Stimulated activated CD4-positive, alpha-beta T cell treated with anti-CD3 and anti-CD28 coated beads, Interleukin-12 subunit alpha, Interleukin-12 subunit beta, amount 100 ng/mL, for 24 hours (primary cell): ENCODE measurements at places on chromosomes 16 and 17.

- no peak for DNase-seq
Observed at GRCh38 chr17:43680461-43680860, 18.7 kb upstream of the MEOX1 start.

DNA sequence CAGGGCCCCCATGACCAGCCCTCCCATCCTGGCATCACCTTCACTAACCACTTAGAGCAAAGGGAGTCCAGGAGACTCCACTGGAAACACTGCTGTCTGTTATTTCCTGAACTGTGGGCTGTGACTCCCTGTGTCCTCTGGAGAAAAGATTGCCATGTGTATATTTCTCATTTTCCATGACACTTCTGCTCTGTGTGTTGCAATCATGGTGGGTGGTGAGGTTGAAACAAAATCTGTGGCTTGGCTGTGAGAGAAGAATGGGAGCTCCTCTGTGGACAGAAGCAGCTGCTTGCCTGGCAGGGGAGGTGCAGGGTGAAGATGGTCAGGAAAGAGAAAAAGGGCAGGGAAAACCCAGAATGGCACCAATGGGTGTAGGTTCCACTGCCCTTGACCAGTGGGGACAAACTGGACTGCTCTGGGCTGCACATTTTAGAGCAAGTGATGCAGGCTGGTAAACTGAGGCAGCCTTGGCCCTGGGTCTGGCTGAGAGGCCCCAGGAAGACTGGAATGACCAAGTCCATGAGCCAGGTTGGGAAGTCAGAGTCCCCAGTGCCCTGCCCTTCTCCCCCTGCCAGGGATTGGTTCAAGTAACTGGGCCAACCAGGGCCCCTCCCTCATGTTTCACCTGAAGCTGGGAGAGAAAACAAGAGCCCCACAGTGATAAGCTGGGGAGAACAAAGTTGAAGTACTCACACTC lies 314.3 kb downstream of the C16orf95 start:
- DNase-seq: no peak

GRCh38 chr17:72318131-72318530 lies 197.3 kb downstream of the SOX9 start:
- no peak for DNase-seq

DNA sequence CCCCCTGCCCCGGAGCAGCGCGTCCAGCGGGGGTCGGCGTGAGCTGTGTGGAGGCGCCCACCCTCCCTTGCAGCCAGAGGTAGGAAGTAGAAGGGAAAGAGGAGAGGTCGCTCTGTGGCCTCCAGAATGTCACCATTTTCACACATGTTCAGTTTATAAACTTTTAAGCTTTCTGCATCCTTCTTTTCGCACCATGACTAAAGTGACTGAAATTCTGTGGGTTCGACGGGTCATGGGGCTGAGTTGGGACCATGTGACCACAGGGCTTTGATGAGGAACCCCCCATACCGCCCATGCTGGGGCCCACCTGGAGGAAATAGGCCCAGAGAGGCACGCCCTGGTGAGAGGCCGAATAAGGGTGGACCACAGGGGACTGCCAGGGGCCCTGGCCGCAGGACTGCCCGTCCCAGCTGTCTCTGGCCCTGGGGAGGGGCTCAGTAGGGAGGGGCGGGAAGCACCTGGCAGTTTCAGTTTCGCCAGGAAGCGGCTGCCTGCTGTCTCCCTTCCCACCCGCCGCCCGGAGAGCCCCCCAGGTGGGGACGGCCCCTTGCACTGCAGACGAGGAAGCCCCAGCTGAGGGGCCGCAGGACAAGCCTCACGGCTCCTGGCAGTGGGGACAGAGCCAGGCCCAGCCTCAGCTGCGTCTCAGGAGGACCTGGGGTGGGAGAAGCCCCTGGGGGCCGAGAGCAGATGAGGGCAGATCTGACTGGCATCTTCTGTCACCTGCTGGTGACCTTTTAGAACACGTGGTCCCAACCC lies 9.0 kb downstream of the CBFA2T3 start:
- DNase-seq: no peak

- DNase-seq: no peak
Observed at GRCh38 chr17:29929006-29929532, 959 bp downstream of the SSH2 start.

DNA sequence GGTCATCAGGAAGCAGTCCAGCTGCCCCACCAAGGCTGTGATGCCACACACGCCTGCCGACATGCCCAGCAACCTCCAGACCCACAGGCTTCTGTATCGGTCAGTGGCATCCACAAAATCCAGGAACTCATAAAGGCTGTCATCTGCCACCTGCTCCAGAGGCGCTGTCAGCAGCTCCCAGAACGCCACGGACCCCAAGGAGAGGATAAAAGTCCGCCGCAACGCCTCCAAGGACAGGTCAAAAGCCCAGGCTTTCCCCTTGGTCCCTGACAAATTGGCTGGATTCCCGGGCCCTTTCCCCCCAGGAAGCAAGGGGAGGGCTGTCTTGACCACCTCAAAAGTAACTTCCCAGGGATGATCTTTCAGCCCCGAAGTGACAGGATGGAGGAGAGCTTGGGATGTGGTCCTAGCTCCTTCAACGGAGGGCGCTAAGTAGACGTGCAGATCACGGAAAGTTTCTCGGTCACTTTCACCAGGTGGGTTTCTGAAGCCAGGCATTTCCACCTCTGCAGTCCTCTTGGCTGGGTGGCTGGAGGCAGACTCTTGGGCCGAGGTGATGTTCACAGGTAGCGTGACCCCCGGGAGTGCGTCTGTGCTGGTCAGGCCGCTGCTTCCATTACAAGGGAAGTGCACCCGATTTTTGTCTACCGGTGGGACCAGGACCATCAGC lies 854 bp downstream of the MFSD6L start:
- no peak for DNase-seq

- DNase-seq: no peak
Observed at GRCh38 chr17:75765981-75766380, 989 bp upstream of the GALK1 start.

GRCh38 chr17:37430051-37430627 lies 23.5 kb downstream of the TADA2A start:
- DNase-seq: no peak

DNA sequence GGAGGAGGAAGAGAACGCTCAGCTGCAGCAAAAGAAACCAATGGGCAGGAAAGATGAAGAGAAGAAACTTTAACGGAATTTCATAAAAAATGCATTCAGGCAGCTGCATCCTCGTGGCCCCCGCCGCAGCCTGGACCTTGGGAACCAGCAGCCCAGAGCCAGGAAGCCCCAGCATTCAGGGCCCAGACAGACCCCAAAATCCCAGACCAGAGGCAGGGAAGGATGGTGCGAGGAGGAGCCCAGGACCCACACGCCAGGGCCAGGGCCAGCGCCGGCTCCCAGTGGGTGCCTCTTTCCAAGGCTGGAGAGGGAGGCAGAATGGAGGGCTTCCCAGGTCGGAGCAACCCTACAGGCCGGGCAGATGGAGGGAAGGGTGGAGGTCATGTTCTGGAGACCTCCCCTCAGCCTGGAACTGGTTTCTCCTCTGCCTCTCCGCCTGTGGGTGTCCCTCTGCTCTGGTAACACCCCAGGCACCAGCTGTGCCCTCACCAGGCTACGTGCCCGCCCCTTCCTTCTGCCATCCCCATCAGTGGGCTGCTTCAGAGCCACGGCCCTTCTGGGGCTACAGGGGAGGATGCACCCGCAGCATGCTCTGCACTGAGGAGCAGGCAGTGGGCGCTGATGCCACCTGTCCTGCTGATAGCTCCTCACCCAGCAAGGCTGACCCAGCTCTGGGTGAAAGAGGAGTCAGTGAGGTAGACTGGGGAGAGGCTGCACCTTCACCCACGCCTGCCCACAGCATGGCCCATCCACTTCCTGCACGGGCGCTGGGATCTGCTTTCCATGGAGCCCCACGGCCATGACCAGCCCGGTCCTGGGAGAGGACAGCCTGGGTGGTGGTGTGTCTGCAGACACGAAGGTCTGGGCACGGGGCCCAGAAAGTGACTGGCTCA lies 1.2 kb upstream of the MIF4GD start:
- DNase-seq: no peak

- peak; percentile 7 for DNase-seq
Observed at GRCh38 chr16:67893743-67894399, 817 bp downstream of the PSKH1 start.

GRCh38 chr16:67235816-67236562 lies 9.1 kb downstream of the TMEM208 start:
- no peak for DNase-seq

DNA sequence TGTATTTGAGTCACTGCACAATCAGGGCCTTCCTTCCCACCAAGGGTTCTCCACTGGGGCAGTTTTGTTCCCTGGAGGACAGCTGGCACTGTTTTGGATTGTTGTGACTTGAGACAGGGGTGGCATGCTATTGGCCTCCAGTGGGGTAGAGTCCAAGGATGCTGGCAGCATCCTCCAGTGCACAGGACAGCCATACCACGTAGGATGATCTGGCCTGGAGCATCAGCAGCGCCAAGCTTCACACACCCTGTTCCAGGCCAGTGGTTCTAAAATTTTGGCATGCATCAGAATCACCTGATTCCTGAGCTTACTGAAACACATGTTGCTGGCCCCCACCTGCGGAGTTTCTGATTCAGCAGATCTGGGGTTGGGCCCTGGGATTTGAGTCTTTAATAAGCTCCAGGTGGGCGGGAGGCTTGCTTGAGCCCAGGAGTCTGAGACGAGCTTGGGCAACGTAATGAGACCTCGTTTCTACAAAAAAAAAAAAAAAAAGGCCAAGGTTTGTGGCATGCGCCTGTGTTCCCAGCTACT lies 83.2 kb downstream of the MGAT5B start:
- no peak for DNase-seq

- no peak for DNase-seq
Observed at GRCh38 chr17:72439893-72440502, 319.2 kb downstream of the SOX9 start.

DNA sequence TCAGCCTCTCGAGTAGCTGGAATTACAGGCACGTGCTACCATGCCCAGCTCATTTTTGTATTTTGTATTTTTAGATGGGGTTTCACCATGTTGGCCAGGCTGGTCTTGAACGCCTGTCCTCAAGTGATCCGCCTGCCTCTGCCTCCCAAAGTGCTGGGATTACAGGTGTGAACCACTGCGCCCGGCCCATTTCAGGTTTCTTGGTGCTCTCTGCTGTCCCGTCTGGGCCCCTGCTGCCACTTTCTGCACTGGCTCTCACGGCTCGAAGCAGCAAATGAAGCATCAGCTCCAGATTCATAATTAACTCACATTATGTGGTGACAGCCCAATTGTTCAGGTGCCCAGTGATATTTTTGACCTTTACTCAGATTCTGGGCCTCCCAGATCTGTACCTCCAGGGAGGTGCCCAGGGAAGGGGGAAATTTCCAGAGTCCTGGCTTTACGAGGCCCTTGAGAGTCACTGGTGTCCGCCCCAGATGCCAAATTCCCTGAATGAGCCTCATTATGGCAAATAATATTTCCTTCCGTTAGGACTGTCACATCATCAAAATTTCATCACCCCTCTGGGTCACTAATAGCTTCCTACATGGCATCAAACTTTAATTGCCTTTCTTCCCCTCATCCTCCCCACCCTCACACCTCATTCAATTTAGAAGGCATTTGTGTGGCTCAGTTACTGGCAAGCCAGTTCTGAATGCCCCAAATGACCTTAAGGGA lies 9.0 kb downstream of the SDK2 start:
- no peak for DNase-seq

DNA sequence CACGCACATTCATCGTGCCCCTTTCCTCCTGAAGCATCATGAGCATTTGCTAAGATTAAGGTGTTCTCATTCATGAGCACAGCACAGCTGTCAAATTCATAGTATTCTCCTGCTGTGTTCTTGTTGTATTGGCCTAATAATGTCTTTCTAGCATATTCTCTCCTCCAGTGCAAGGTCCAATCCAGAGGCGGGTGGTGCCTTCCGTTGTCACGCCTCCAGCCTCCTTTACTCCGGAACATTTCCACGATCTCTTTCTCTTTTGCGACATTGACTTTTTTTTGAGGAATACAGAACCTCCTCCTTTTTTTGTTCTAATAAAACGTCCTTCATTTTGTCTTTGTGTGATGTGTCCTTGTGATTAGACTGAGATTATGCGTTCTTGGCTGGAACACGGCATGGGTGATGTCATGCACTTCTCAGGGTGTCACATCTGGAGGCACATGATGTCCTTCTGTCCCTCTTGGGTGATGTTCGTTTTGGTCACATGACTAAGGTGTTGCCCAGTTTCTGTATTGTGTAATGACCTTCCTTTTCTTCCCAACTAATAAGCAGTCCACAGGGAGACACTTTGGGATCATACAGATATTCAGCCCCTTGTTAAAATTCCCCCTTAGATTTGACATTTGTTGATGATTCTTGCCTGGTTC lies 66.3 kb downstream of the CLEC16A start:
- no peak for DNase-seq

DNA sequence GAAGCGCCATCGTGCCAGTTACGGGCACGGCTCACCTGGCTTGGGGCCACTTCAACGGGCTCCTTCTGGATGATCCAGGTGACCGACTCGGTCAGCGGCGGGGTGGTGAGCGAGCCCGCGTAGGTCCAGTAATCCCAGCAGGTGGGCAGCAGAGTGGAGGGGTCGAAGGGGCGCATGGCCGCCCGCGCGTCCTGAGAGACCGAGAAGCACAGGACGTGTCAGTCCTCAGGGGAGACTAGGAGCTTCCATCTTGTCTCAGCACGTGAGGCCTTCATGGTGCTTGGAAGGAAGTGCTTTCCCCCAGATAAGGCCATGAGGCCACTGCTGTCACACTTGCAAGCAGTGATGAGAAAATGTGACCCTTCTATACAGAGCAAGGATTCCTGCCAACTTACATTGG lies 22.5 kb upstream of the SLC7A5 start:
- no peak for DNase-seq

- no peak for DNase-seq
Observed at GRCh38 chr16:82638095-82638798, 11.5 kb downstream of the CDH13 start.

GRCh38 chr16:8505327-8505991 lies 84.9 kb downstream of the TMEM114 start:
- no peak for DNase-seq

GRCh38 chr17:50681263-50682200 lies 26.2 kb downstream of the ANKRD40 start:
- DNase-seq: no peak

- DNase-seq: no peak
Observed at GRCh38 chr16:4142268-4142667, 26.0 kb upstream of the ADCY9 start.

DNA sequence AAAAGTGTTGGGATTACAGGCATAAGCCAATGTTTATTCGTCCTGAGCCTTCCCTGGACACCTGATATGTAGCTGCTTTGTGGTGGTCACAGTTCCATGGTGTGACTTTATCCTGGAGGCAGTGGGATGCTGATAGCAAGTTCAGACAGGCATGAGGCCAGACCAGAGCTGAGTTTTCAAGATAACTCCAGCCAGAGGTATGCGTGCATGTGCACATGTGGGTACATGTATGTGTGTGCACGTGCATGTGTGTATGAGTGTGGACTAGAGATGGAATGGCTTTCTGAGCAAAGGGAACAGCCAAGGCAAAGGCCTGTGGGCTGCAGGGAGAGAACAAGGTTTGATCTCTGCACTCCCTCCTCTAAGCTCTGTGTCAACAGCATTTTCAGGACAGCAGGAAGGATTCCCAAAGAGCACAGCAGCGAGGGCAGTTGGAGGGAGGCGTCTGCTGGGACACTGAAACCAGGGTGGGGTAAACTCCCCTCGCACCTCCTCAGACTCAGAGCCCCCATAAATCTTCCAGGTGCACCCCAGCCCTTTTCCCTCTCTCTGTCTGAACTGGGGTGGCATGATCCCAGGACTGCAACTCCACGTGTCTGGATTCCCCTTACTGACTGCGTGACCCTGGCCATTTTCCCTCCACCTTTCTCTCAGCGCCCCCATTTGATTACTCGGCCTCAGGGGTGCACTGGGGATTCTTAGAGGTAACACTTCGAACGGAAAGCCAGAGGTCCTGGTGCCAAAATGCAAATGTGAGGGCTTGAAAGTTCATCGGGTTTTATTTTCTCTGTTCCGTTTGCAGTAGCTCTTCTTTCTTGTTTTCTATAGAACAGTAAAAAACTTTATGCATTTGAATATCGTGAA lies 15.3 kb downstream of the NLRC5 start:
- no peak for DNase-seq
